Naive thymus-derived CD8-positive, alpha-beta T cell (primary cell): ENCODE measurements at places on chromosomes 4 and X.
A peak's percentile ranks its signal among the peaks of the same experiment; 100 is the strongest.

- DNase-seq: no peak
Measured at GRCh38 chrX:15349046-15349445, 13.7 kb upstream of the PIGA start.

DNA sequence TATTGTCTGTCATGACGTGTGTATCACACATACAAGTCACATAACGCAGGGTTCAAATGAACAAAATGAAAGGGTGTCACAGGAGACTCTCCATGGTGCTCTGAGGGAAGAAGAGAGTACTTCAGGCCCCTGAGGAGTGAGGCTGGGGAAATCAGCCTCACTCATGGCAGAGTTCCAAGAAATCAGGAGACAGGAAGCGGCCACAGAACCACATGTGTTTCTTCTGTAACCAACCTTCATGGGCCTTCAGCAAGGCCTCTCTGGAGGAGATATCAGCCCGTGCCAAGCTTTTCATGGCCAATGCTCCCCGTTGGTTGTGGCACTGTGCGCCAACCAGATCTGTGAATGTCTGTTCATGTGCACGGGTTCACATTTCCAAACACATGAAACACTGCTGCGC is 76.0 kb downstream of the NAT8L start:
- DNase-seq: peak; percentile 67

DNA sequence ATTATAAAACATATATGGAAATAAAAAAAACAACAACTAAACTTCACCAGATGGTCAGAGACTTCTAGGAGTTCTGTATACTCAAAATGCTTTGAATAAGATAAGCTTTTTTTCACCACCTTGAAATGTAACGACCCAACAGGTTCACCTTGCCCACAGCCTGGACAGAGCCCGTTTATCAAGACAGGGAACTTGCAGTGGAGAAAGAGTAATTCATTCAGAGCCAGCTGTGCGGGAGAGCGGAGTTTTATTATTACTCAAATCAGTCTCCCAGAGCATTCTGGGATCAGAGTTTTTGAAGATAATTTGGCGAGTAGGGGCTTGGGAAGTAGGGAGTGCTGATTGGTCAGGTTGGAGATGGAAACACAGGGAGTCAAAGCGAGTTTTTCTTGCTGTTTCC is 38.5 kb downstream of the AGA start:
- no peak for DNase-seq

GRCh38 chrX:40632199-40632598 is 9.0 kb downstream of the MPC1L start:
- no peak for DNase-seq
